ENCODE measurements at places on chromosomes 2 and 18. TPM values are rescaled to one million over a fixed set of nuclear protein-coding genes. Genes with fewer than 3 reads are reported as not detected.

GRCh38 chr2:115219296-115219695, 776.9 kb downstream of the DPP10 start:
- DNase-seq: no peak

DNA sequence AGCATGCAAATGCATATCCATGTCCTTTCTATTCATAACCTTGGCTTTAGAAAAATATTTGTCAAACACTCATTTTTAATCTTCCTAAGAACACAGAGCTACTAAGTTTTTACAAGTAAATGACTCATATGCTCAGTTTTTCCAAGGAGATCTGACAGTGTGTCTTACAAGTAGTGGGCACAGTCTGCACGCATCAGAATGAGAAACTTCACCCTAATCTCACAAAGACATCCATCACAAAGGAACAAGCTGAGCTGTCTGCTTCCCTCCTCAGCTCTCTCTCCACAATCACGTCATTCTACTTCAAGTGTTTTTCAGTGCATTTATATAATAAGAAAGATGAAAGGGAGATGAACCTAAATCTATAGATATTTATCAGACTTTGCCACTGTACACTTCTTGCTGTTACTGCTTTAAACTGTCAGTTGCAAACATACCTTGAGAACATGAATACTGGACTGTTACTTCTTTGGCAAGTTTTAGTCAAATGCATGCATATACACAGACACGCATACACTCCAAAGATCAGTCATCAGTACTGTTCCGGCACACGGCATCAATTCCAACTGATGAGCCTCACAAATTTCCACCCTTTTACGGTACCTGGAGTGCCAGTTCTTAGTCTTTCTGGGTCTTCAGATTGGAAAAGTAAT, 75.7 kb downstream of the RBMS1 start:
- DNase-seq: no peak

- no peak for DNase-seq
These were observed 25.9 kb downstream of the DYSF start for GRCh38 chr2:71479261-71479660.

RGPD3 gene
- total RNA-seq: 0.05 TPM

XIRP2 gene
- total RNA-seq: not detected

TAF4B gene
- total RNA-seq: 12.3 TPM

CRYGA gene
- not detected for total RNA-seq
